GM19239 (cell line): ENCODE measurements at places on chromosomes 3 and 15.

- DNase-seq = no peak
Measured at GRCh38 chr15:59443341-59444072, 5.5 kb downstream of the FAM81A start.

DNA sequence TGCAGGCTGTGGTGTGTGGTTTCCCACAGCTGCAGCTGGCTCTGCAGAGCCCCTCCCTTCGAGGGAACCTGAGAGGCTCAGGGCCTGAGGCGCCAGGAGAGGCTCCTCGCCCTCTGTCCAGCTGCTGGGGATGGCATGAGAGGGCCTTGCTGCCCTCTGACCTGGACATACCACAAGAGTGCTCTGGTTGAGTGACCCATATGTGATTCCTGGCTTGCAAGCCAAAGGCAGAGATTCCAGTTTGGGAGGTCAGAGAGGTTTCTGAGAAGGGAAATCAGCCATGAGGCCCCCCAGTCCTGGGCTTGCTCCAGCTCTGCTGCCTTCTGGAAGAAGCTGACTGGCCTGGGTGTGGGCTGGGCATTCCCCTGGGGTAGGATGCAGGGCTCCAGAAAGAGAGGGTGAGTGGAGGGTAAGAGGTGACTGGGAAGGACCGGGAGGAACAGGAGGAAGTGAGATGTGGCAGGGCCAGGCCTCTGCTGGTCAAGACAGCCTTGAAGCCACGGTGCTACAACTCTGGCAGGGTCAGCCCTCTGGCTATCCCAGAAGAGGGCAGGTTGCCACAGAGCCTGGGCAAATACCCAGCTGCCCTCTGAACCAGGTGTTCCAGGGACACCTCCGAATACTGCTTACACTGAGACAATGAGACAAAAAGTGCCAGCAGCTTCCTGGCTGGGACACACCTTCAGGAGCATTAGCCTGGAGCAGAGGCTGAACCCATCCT lies 16.0 kb upstream of the SRP14 start:
- no peak for DNase-seq

DNA sequence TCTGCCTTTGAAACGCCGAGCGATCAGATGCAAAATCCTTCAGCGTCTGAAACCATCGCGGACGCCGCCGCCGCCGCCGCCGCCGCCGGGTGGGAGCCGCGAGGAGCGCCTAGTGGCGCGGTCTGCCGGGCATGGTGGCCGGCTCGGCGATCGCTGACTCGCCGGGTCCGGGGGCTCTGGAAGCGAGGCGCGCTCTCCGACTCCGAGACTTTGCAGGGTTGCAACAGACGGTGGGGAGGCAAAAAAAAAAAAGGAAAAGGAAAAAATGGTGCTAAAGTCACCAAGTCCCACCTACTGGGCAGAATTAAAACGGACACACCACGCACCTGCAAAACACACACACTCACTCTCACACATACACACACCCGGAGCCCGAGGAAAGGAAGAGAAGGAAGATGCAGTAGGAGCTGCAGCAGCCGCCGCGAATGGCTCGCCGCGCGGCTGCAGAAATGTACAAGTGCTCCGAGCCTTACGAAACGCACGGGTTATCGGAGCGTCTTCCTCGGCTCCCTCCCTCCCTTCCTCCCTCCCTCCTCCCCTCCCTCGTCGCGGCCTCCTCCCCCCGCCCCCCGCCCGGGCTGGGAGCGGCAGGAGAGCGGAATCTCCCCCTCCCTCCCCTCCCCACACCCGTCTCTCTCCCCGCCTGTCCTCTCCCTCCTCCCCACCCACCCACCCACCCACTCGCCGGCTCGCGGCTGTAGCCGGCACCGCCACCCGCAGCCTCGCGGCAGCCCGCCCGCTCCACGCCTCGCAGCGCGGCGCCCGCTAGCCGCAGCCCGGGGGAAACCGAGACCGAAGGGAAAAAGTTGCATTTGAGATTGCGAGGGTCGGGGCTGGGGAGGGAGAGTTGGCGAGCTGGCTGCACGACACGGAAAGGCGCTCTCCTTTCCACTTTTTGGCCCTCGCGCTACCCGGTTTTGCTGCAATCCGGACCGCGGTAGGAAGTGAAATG lies at the start of gene NTRK3:
Gene NTRK3, minus strand, starts transcription at position 461 of the 952 bp plus-strand sequence. CDS start 586 bp downstream, outside the sequence.
- DNase-seq = no peak

GRCh38 chr3:172100482-172100881 lies 61.1 kb downstream of the FNDC3B start:
- no peak for DNase-seq
